ENCODE measurements at places on chromosomes 7 and 10.

- no peak for DNase-seq
Observed at GRCh38 chr10:18577823-18578685, 73.3 kb downstream of the NSUN6 start.

DNA sequence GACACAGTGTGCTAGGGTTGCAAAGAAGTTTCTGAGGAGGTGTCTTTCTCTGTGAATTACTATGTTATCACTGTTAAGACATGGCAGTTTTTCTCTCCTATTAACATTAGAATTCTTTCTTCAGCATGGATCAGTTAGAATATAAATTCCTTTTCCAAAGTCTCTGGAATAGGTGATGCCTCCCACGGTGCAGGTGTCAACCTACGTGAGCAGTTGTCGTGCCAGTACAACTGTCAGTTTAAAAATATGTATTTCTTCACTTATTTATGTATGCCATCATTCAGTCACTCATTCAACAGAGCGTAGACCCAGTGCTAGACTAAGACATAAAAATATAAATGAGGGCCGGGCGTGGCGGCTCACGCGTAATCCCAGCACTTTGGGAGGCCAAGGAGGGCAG, 83.5 kb downstream of the TACC2 start:
- DNase-seq: no peak

DNA sequence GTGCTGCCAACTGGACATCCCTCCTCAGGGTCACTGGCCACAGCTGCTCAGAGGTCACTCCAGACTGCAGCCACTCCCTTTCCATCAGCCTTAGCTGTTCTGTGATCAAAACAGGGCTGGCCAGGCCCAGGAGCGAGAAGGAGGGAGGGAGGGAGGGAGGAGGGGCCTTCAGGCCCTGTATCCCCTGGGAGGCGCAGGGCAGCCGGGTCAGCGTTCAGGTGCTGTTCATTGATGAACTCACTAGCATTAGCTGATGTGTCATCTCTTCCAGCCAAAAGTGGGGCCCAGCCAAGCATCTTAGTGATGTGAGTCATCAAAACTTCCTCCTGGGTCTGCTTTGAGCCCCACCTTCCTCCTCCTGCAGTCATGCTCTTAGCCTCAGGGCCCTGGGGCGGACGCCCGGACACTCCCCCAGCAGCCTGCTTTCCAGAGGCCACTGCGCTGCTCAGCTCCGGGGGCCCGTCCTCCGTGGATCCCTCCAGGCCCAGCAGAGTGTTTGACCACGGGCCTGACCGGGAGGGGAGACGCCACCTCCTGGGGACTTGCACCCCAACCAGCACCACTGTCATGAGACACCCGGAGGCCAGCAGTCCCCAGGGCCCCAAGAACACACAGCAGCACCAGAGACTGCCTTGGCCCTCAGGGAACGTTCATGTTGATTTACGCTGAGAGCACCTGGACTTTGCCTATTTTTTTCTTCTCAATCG, 149.2 kb downstream of the PRKAG2 start:
- DNase-seq: peak; percentile 84

DNA sequence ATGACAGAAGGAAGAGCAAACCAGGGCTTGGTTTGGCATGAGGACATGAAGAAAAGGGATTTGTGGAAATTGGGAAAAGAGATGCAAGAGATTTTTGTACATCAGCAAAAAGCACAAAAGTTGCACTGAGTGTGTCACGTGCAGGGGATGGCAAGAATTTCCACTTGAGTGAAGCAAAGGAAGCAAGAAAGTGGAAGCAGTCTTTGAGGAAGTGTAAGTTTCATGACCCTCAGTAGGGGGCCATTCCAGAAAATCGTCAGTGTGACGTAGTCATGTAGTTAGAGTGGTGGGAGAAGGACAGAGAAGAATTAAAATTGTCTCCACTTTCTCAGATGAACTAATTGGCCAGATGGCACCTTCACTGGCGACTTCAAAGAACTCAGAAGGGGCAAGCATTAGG, 123.3 kb upstream of the FZD1 start:
- no peak for DNase-seq

DNA sequence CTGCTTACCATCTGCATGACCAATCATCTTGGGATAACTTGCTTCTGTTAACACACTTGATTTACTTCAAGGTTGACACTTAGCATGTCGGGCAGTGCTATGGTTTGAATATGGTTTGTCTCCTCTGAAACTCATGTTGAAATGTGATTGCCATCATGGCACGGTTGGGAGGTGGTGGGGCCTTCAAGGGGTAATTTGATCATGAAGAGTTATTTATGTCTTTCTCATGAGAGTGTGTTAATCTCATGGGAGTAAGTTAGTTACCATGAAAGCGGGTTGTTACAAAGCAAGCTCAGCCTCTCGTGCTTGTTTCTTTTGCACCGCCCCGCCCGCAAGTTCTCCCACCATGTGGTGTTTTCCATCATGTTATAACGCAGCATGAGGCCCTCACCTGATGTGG, 163.6 kb downstream of the DOCK4 start:
- DNase-seq: no peak

GRCh38 chr10:90062786-90063185, 361.4 kb downstream of the KIF20B start:
- DNase-seq: no peak

GRCh38 chr10:86665868-86666267, 2.4 kb upstream of the LDB3 start:
- DNase-seq: no peak

DNA sequence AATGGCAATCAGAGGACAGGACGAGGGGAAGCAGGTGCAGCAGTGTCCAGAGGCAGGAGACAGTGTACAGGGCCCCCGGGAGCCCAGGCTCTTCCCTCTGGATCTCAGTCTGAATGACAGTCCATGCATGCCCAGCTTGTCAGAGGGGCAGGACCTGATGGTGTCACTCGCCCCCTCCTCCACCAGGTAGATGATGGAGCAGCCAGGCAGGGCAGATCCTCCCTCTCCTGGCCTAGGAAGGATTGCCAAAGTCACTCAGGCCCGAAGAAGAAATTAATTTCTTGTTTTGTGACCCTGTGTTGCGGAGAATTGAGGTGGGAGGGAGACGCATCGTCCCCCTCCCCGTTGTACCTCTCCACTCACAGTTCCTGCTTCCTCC, 4.0 kb downstream of the VSTM4 start:
- no peak for DNase-seq

DNA sequence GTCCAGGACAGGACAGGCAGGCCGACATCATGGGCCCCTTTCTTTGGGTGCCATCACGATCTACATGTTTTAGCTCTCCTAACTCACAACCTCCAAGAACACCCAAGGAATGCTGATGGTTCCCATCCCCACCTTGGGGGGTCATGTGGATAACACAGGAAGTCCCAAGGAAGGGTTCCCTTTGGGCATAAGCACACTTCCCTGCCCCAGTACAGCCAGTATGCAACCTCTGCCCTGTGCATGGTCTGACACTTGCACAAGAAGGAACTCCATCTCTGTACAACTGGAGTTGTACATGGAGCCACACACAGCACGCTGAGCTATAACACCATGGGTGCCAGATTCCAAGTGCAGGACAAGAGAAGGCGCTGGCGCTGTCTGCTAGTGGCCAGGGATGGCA, 11.0 kb downstream of the MAT1A start:
- no peak for DNase-seq

- DNase-seq: peak; percentile 25
Observed at GRCh38 chr10:30231071-30231652, 117.9 kb downstream of the MTPAP start.

GRCh38 chr10:110304394-110304779, 333 bp downstream of the SMNDC1 start:
- DNase-seq: no peak

All from activated CD4-positive, alpha-beta memory T cell treated with anti-CD3 and anti-CD28 coated beads for 36 hours (primary cell).